ENCODE measurements at places on chromosomes 3 and 15. TPM values are rescaled to one million over a fixed set of nuclear protein-coding genes. Genes with fewer than 3 reads are reported as not detected.

The GREM1 gene
- total RNA-seq, result not detected

The TIMP4 gene
- not detected for total RNA-seq

The RBP2 gene
- total RNA-seq, result not detected

The SCAMP5 gene
- total RNA-seq, result 1.1 TPM

The HRH1 gene
- 0.53 TPM for total RNA-seq

The PLD1 gene
- 0.59 TPM for total RNA-seq
